Stimulated activated CD8-positive, alpha-beta memory T cell treated with anti-CD3 and anti-CD28 coated beads, Interleukin-4, amount 100 ng/mL, for 4 hours (primary cell): ENCODE measurements at places on chromosomes 7 and 10.

GRCh38 chr10:63491588-63492316, 26.0 kb upstream of the JMJD1C start:
- DNase-seq = no peak

DNA sequence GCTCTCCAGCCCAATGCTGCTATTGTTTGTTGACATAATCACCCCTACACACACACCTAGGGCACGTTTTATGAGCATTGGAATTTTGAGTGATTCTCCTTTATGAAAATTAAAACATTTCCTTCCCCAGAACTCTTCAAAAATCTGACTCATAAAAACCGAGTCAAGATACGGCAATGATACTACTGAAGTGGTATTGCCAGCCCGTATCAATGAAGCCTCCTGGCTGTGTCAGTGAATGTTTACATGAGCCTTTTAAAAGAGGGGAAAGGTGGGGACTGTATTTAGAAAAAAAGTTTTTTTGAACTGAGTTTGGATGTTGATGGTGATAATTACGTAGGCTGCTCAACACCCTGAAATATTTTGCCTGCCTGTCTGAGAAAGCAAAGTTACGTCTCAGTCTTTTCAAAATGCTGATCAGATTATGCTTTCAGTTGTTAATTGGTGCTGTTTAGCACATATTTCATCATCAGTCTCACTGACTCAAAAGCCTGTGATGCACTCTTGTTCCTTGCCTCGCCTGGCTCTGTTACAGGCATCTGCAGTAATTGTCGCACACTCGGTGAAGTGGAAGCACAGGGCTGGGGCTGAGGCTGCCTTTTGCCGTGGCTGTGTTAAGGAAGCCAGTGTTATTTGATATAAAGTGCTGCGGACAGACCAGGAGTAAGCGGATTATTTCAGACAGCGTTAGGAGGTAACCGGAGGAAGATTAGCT, 157.4 kb upstream of the TCF7L2 start:
- DNase-seq = no peak

DNA sequence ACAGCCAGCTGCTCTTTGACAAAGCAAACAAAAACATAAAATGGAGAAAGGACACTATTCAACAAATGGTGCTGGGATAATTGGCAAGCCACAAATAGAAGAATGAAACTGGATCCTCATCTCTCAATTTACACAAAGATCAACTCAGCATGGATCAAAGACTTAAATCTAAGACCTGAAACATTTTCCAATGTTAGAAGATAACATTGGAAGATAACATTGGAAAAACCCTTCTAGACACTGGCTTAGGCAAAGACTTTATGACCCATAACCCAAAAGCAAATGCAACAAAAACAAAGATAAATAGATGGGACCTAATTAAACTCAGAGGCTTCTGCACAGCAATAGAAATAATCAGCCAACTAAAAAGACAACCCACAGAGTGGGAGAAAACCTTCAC, 425.7 kb upstream of the SEMA3D start:
- no peak for DNase-seq

GRCh38 chr7:79868010-79868409, 266.6 kb upstream of the GNAI1 start:
- DNase-seq = no peak

DNA sequence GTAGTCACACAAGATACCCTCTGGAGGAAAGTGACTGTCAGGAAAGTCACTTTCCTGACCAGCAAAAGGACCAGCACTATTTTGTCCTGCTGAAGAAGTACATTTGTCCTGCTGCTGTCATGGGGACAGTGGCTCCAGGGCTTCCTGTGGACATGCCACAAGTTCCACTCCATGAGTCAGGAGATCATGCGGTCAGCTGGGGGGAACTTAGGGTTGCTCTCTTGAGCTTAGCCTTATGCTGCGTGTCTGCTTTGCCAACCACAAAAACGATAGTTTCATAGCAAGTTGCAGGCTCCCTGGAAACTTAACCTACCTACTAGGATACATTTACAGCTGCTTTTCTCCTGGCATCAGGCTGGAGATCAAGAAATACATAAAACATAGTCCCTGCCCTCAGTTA, 19.8 kb upstream of the ALOX5 start:
- no peak for DNase-seq

DNA sequence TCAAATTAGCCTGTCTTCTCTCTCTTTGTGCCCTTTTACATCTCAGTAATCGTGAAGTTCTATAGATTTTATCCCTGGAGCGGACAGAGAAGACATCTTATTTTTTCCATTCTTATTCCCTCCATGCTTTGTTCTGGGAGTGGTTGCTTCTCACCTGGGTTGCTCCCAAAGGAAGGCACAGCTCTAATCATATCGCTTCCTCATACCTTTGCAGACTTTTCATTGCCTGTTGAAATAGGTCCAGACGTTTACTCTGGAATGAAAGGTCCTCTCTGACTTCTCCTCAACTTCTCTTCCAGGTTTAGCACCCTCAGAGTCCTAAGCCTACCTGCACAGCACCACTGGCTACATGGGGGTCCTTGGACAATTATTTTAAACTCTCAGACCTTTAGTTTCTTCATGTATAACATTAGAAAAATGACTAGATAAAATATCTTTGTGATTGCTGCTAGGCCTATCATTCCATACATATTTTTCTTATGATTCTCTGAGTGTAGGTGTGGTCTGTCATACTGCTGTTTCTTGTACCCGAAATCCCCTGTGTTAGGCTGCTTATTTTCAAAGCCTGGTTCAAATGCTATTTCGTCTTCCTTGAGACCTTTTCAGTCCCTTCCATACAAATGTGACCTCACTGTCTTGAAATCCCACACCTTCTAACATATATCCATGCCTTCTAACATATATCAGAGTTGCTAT, 418.1 kb downstream of the GFRA1 start:
- no peak for DNase-seq

GRCh38 chr7:130490888-130491804, 739 bp upstream of the MEST start:
- DNase-seq = no peak

DNA sequence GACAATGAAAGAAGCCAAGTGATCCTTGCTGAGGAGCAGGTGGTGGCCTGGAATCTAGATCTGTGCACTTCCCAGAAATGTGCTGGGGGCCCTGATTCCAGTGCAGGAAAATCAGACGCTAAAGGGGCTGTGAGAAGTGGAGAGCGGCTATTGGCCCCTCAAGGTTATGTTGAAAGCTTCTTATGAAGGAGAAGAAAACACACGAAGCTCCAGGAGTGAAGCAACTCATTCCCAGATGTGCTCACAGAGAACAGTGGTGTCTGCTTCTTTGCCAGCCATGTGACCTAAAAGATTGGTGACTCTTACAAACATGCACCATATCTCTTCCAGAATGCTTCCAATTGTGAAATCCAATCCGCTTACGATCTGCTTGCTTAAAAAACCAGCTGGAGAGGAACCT, 679.3 kb upstream of the IGFBP3 start:
- no peak for DNase-seq

GRCh38 chr10:77311186-77311585, 326.4 kb downstream of the KCNMA1 start:
- DNase-seq = no peak

- DNase-seq = no peak
Measured at GRCh38 chr10:5609952-5610616, 56.3 kb downstream of the ASB13 start.

- DNase-seq = no peak
Measured at GRCh38 chr10:132066186-132066585, 440 bp downstream of the JAKMIP3 start.

GRCh38 chr10:132036153-132036886, 29.4 kb upstream of the JAKMIP3 start:
- DNase-seq = no peak
